ENCODE measurements at places on chromosomes 2 and 18.
A peak's percentile ranks its signal among the peaks of the same experiment; 100 is the strongest.

DNA sequence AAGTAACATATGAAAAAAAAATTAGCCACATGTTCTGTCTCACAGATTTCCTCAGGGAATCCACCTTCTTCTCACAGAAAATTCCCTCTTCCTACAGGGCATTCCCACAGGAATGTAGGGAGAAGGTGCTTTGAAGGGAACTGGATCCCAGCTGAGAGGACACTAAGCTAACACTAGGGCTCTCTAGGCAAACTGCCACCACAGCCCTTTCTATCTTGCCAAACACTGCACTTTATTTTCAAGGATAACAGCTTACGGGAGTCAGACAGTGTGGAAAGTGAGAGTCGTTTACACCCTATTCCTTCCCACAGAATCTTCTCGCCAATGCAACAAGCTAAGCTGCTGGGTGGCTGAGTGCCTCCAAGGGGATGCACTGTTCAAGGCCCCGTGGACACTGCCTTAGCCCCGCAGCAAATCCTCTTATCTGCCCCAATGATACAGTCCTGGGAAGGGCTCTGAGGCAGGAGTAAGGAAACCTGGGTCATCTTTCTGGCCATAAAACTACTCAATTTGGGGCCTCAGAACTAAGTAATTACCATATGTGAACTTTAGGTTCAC lies 76.9 kb downstream of the CCDC93 start:
- DNase-seq = no peak

GRCh38 chr18:21146016-21146415 lies 34.4 kb upstream of the ROCK1 start:
- DNase-seq = no peak

DNA sequence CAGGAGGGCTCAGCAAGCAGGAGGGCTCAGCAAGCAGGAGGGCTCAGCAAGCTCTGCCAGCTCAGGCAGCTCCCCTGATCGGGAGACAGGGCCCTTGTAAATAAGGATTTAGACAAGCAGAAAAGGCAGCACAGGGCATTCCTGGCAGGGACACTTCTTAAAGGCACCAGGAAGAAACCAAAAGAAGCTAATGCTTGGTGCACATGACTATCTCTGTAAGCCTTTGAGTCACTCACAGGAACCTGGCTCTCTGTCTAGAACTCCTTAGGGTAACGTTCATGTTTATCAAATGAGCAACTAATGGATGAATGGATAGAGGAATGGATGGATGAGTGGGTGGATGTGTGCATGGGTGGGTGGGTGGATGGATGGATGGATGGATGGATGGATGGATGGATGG lies 28.4 kb downstream of the TMEM37 start:
- DNase-seq = no peak

GRCh38 chr18:36120297-36120696 lies 8.8 kb downstream of the SLC39A6 start:
- no peak for DNase-seq

DNA sequence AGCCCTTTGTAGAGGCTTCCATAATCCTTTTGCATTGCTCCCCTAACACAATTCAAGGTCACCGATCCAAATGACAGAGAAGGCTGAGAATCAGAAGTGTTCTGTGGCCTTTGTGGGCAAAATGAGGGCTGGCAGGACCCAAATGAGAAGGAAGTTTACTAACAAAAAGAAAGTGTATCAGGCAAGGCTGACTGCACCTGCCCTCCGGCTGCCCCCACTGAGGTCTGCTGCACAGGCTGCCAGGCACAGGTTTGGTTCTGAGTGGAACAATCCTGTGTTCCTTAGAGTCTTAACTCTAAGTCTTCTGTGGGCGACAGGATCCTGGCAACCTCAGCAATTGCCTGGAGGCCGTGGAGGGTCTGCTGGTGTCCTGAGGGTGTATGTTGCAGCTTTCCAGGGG lies 568.5 kb downstream of the CMPK2 start:
- no peak for DNase-seq

GRCh38 chr2:127634066-127634617 lies 11.8 kb upstream of the GPR17 start:
- DNase-seq = no peak

GRCh38 chr2:8628179-8628865 lies 53.5 kb upstream of the ID2 start:
- no peak for DNase-seq

DNA sequence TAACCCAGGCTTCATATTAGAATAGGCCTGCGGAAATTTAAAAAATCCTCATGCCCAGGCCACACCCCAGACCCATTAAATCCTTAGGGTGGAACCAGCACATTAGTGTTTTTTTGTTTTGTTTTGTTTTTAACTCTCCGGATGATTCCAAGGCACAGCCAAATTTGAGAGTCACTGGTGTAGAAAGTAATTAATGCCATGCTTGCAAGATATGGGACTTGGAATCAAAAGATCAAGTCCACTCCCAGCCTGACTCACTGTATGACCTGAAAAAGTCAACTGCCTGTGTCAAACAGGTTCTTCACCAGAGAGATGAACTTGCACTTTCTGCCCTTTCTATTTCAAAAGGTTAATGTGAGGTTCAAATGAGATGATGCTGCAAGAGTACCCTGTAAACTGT lies 310.3 kb upstream of the LYPD1 start:
- no peak for DNase-seq

DNA sequence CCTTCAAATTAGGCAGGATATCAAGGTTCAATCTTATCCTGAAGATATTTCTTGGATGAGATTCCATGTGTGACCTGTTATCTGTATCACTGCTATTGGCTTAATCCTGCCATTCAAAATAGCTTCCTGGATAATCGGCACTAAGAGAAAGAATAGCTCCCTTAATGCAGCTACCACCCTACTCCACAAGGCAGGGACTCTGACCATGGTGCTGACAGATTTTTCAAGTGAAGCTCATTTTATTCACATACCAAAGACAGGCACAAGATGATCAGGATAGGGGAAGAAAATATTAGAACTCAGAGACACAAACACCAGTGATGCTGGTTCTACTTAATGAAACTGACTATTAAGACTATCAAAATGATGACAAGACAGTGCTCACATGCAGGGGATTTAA lies 74.9 kb downstream of the ORC4 start:
- DNase-seq = no peak

- no peak for DNase-seq
These were observed 48.9 kb downstream of the LAMA3 start for GRCh38 chr18:23738151-23738550.

DNA sequence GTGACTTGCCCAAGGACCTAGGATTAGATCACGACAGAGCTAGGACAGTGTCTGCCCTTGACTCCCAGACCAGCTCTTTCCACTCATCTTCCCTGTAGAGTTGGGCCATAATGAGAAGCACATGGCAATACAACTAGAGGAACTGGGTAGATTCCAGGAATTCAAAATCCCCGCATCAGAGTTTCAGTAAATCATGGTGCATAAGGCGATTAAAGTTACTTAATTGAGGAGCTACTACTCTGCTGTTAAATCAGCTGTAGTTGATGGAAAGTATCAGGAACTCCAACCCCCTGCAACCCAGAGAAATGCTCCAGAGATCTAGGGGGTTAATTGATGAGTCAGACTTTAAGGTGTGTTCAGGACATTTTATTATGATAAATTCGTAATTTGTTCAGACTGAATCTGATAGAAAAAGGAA lies 5.7 kb downstream of the ANTXR1 start:
- DNase-seq = no peak

DNA sequence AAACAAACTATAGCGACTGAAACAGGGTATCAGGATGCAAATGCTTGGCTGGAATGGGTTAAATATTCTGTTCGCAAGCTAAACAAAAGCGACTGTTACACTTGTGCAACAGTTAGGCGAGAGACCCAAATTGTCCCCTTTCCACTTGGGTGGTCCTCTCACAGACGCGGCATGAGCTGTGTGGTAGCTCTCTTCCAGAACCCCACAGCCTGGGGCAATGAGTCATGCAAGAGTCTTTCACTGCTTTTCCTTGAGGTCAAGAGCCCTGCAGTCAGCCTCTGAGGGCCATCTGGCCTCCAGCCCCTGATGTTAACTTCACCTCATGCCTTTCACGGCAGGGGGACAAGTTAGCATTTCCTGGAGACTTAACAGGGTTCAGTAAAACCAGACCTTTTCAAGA lies 25.7 kb downstream of the SULT1C4 start:
- DNase-seq = peak; percentile 17

- no peak for DNase-seq
These were observed 53.7 kb downstream of the SCN7A start for GRCh38 chr2:166440313-166440712.

DNA sequence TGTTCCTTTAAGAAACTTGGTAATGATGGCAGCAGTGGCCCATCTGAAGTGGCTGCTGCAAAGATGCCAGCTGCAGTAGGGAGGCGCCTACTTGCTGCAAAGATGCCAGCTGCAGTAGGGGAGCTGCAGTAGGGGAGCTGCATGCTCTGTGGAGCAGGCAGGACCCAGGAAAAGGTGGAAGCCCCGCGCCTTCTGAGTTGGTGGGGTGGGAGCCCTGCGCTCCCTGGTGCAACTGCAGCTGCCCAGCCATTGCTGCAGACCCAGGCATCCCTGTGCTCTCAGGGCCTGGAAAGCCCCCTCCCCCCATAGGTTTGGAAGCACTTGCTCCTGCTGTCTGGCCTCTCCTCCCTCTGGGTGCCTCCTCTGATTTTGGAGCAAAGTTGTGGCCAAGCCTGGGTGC lies 155.3 kb downstream of the DPP4 start:
- no peak for DNase-seq

GRCh38 chr2:216379977-216380376 lies 7.7 kb upstream of the MARCHF4 start:
- DNase-seq = no peak

DNA sequence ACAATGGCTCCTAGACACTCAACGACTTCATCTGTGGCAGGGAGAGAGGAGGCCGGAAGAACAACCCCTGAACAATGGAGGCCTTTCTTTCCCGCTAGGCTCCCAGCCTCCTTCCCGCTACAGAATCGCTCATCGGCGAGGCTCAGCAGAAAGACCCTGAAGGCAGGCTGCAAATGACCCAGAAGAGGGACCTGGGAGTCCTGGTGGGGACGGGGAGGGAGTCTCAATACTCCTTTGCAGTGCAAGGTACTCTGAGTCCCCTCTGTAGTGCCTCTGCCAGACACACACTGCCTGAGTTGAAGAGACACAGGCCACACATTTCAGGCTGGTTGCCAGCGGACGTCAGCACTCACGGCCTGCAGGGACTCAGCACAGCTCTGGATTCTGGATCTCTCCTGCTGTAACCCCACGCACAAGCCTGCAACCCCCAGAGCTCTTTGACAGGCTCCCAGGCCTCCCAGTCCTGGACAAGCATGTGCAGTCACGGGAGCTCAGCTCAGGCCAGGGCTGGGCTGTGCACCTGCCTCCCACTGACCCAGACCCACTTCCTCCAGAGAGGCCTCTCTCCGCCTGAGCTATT lies 6.1 kb downstream of the GPR17 start:
- DNase-seq = no peak

- DNase-seq = no peak
These were observed 5.9 kb upstream of the REL start for GRCh38 chr2:60875520-60875919.

DNA sequence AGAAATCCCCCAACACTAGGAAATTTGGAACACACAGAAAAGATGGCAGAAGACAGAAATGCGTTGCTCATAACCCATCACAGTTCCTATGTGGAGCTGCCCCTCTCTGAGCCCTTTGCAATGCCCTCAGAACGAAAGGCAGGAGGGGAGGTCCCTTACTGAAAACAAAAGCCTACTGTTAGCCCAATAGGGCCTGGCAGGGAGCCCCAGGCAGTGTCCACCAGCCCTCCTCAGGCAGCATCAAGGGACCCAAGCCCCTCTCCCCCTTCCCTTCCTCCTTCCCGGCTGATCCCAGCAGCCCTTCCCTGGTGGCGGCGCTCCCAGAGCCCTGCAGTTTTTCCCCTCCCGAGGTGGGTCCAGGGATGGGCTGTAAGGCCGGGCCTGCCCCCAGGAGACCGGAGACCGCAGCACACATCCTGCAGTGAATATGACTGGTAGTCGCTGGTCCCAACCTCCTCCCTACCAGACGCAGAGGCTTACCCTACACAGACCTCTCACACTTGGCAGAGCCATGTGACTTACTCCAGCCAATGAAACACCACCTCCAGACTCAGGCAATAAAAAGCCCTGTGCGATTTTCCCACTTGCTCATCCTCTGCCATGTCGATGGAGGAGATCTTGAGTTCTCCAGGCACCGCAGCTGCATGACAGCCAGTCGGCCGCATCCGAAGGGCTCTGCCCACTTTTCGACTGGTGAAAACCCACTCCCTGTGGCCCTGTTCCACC lies 19.4 kb upstream of the DUSP2 start:
- no peak for DNase-seq

DNA sequence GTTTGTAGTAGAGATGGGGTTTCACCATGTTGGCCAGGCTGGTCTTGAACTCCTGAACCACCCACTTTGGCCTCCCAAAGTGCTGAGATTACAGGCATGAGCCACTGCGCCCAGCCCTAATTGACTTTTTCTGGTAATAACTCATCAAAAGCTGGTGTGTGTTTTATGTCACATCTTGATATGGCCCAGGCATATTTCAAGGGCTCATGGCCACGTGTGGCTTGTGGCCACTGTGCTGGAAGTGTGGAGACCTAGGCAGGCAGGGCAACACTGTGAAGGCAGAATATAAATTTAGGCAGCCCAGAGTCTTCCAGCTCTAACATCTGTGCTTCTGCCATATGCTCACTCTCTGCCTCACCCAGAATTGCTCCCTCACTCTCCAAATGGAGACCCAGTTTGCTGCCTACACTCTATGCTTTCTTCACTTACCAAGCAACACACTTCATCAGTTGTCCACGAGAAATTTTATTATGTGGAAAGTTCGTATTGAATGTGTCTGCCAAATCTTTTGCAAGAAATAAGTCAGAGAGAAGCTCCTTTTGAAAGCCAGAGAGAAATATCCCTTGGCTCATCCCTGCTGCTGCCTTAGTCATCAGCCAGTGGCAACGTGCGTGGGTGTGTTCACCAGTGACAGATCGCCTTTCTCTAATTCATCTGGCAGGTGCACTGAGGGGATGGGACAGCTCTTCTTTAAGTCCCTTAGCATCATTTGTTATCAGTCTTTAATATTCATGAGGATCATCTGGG lies 129.4 kb upstream of the CXCR4 start:
- DNase-seq = no peak

DNA sequence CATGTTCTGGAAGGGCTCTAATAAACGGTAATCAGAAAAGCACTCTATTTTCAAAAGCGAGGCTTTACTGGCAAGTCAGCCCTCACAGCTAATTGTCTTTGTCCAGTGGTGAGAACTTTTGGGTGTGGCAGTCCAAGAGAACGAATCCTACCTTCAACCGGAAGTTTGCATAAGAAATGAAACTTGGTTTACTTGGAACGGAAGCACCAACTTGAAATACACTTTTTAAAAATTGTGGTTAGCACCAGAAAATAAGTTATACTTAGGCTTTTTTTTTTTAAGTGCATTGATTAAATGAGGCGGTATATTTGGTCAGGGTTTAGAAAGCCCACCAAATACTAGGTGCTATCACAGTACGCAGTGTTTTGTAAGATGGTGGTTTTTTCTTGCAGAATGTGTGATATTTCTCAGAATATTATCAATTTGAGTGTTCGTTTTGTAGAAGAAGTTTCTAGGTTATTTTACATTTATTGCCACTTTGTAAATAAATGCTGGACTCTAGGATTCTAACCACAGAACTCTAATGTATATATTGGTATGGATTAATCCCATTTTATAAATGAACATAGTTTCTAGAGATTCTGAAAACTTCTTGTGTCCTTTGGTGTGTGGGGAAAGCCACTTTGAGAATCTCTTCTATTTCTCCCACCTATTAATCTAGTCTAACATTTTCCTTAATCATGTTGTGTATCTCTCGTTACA lies 1.2 kb downstream of the MYL12A start:
- no peak for DNase-seq

GRCh38 chr18:63198098-63198760 lies 121.3 kb downstream of the BCL2 start:
- DNase-seq = no peak

- no peak for DNase-seq
These were observed 27.0 kb upstream of the NFATC1 start for GRCh38 chr18:79368681-79369080.
